ENCODE measurements at places on chromosomes 12 and 14.

DNA sequence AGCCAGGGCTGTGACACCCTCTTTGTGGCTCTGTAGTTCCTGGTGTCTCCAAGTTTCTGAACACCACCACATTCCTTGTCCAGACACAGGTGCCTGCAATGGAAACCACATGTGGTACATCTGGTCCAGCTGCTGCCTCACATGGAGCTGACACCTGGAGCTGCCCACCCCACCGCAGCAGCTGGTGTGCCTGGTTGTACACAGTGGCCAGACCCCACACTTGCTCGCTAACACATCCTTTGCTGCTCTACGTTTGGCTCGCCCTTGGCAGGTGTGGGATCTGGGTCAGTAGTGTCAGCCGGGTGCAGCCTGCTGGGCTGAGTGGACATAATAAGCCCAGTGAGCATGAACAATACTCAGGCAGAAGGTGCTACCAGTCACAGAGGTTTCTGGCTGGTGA lies 198.9 kb downstream of the ADGRD1 start:
- no peak for DNase-seq

DNA sequence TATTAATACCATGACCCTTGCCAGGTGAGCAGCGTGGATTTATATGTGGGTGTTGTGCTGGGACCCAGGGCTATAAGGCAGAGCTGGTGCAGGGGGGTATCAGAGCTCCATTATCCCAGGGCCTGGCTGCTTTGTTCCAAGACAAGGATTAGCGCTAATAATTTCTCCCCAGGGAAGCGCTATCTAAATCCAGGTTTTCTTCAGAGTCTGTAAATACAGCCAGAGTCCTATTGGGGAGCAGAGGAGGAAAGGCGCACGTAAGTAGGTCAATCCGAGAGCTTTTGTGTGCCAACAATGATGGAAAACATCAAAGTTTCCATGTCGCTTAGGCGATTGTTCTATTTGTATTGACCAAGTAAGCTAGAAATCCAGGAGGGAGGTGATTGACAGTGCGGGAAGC lies 1009.7 kb downstream of the VRK1 start:
- no peak for DNase-seq

GRCh38 chr12:6361834-6362233 lies 13.5 kb downstream of the SCNN1A start:
- no peak for DNase-seq

DNA sequence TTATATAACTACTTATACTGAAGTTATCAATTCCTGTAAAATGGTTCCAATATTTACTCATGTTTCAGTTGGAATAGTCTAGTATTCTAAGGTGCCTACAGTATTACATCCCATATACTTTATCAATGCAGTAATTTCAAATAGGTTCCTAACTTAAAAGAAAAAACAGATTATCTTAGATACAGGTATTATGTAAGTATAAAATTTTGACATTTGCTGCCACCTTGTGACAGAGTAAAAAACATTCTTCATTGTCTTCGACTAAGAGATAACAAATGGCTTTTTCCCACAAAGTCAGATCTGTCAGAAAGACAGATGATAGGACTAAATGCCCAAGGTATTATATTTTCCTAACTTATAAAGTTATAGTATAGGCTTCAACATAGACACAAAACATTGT lies 78.7 kb downstream of the TXNDC16 start:
- no peak for DNase-seq

DNA sequence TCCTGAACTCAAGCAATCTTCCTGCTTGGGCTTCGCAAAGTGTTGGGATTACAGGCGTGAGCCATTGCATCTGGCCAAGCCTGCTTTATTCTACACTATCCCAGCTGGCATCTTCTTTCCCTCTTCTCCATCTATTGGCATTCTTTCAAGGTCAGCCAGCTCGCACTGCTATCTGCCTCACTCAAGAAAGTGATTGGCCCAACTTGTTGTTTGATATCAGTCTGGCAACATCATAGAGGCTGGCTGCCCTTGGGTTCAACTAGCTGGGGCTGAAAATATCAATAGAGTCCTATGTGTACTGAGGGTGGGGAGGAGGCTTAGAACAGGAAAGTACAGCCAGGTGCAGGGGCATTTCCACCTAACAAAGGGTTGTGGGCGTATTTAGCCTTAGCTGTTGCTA lies 17.1 kb downstream of the GMFB start:
- DNase-seq, result no peak

Data from liver (tissue), 10 donors.